Stimulated activated naive CD8-positive, alpha-beta T cell treated with anti-CD3 and anti-CD28 coated beads, Interleukin-15, amount 100 ng/mL, for 72 hours (primary cell): ENCODE measurements at places on chromosomes 12 and 14.
A peak's percentile ranks its signal among the peaks of the same experiment; 100 is the strongest.

- peak; percentile 17 for DNase-seq
Measured at GRCh38 chr12:6201213-6201608, 1.0 kb downstream of the CD9 start.

- DNase-seq = no peak
Measured at GRCh38 chr12:96447256-96447655, 42.1 kb upstream of the CFAP54 start.

DNA sequence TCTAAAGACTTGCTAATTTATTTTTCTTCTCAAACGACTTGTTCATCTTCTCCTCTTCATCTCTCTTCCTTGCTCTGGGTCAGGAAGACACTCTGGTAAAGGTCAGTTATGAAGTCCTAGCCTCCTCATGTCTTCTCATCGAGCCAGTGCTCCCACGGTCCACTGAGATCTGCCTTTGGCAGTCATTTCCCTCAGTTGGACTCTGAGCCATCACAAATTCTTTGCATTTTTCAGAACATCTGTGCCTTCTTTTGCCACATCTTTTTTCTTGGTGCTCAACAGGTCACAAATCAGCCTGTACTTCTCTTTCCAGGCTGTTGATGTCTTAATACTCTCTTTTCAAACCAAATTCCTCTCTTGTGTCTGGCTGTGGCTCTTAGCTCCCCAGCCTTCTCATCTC, 49.7 kb downstream of the IGF1 start:
- no peak for DNase-seq

DNA sequence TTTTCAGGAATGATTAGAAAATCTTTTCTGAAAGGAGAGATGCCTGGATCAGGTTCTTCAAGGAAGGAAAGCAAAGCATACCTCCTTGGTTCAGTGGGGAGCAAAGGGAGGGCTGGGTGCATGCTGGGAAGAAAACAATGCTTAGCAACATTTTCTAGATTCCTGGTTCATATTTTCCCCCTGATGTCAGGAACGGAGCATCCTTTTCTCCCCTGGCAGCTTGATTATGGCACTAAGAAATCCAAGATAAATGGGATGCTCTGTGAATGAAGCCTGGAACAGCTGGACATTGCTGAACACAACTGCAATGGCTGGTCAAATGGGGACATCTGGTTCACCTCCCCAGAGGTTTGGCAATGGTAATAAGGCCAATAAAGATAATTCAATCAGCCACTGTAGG, 50.9 kb downstream of the KCNA5 start:
- DNase-seq = no peak

DNA sequence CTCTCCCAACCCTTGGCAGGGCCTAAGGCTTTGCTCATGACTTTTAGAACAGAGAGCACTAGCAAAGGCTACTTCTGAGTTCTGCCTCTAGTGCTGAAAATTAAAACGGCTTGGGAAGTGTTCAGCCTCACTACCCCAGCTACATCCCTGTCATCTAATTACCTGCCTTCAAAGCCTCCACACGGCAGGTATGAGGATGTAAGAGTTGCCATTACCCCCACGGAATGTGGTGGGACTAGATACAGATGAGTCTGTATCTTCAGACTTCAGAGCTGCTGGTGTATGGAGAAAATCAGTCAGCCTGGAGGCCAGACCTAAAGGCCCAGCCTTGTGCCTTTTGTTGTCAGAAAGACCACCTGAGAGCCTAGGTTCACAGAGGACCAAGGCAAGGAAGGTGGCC, 214.6 kb upstream of the NOS1 start:
- no peak for DNase-seq

GRCh38 chr14:77618381-77618970, 2.0 kb upstream of the SPTLC2 start:
- no peak for DNase-seq

DNA sequence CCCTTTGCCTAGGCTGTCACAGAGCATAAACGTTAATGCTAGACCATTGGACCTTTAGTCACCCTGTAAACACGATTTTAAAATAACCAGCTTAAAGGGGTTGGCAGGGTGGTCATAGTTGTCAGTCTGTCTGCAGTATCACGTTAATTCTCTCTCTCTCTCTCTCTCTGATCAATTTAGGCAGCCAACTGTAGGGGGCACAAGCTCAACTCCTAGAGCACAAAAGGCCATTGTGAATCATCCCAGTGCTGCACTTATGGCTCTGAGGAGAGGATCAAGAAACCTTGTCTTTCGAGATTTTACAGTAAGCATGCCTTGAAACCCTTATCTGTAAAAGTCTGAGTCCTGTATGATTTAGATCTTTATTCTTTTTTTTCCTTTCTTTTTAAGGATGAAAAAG, 97.1 kb downstream of the SCAF11 start:
- no peak for DNase-seq
